Heart left ventricle (tissue), 16 donors: ENCODE measurements at places on chromosomes 7 and 10.

DNA sequence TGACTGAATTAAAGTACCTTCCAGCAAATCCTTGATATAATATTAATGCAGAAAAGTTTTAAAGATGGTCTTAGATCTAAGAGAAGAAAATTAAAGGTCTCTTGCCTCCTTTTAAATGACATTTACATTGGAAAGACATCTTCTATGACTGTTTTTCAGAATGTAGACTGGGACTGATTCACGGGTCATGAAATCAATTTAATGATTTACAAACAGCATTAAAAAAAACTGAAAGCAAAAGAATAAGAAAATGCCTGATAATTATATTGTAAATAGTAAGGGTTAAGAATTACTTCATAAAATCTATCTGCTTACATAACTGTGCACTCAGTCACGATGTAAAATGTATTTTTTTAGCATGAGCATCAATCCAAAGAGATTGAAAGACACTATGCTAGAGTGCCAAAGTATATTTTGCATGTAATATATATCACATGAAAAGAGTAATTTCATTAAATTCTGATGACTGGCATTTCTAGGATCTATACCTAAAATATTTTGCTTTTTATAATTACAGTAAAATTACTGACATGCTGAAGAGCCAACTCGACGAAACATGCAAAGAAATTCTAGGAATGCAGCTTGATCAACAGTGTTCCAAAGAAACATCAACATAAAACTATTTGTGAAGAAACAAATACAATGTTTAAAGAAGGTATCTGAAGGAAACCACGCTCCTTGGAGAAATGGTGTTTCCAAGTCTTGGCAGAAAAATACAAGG, 35.1 kb downstream of the RTKN2 start:
- no peak for DNase-seq

DNA sequence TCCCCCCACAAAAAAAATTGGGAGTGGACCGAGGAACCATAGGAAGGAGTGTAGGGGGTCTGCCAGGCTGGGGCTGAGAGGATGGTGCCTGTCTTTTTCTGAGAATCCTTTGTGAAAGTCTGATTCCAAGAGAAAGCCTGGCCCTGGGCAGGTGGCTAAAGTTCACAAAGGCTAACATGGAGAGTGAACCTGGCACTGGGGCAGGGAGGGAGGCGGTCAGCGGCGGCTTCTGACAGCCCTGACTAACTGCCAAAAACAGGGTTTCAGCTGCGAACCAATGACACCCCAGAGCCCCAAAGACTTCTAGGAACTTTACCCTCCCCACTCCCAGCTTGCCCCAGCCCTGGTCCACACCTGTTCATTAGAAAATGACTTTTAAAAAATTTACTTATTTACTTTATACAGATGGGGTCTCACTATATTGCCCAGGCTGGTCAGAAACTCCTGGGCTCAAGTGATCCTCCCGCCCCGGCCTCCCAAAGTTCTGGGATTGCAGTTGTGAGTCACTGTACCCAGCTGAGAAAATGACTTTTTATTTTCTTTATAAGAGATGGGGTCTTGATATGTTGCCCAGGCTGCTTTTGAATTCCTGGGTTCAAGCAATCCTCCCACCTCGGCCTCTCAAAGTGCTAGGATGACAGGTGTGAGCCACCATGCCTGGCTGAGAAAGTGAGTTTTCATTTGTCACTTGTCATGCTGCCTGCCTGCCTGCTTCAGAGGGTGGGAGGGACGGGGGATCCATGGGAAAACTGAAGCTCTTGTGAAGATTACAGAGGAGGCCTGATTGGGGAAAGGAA, 61.0 kb upstream of the DUSP5 start:
- no peak for DNase-seq

- no peak for DNase-seq
Observed at GRCh38 chr10:27998178-27998953, 513 bp downstream of the ODAD2 start.

DNA sequence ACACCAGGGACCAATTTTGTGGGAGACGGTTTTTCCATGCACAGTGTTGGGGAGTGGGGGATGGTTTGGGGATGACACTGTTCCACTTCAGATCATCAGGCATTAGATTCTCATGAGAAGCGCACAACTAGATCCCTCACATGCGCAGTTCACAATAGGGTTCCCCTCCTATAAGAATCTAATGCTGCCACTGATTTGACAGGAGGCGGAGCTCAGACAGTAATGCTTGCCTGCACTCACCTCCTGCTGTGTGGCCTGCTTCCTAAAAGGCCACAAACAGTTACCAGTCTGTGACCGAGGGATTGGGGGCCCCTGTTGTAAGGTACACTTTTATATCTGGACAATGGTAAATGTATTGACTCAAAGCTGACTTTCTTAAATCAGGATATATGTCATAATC, 45.6 kb upstream of the TRIL start:
- DNase-seq = no peak

GRCh38 chr7:55497521-55497920, 74.8 kb downstream of the VOPP1 start:
- DNase-seq = no peak

GRCh38 chr10:44382981-44383748, 1.7 kb downstream of the CXCL12 start:
- DNase-seq = no peak

DNA sequence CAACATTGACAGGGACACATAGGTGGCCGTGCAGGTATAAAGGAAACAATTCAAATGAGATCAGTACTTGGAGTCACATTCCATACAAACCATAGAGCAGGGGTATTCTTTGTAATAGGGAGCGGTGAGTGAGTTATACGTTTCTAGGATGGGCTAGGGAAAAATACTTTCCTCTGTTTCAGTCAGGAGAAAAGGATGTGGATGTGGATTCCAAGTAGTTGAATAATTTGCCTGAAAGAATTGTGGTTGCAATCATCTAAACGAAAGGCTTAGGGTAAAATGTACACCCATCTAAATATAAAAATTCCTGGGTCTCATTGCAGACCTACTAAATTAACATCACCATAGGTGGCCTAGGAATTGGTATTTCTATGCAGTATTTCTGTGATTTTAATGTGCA, 270.7 kb upstream of the IGFBP3 start:
- no peak for DNase-seq

DNA sequence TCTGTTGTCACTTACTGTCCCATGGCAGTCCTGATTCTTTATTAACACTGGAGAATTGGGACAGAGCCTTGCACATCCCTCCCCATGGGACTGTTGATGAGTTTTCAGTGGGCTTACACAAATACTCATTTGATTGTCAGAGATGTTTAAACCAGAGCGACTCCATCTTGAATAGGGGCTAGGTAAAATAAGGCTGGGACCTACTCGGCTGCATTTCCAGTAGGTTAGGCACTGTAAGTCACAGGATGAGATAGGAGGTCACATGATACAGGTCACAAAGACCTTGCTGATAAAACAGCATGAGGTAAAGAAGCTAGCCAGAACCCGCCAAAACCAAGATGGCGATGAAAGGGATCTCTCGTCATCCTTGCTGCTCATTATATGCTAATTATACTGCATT, 47.6 kb upstream of the JCAD start:
- no peak for DNase-seq

DNA sequence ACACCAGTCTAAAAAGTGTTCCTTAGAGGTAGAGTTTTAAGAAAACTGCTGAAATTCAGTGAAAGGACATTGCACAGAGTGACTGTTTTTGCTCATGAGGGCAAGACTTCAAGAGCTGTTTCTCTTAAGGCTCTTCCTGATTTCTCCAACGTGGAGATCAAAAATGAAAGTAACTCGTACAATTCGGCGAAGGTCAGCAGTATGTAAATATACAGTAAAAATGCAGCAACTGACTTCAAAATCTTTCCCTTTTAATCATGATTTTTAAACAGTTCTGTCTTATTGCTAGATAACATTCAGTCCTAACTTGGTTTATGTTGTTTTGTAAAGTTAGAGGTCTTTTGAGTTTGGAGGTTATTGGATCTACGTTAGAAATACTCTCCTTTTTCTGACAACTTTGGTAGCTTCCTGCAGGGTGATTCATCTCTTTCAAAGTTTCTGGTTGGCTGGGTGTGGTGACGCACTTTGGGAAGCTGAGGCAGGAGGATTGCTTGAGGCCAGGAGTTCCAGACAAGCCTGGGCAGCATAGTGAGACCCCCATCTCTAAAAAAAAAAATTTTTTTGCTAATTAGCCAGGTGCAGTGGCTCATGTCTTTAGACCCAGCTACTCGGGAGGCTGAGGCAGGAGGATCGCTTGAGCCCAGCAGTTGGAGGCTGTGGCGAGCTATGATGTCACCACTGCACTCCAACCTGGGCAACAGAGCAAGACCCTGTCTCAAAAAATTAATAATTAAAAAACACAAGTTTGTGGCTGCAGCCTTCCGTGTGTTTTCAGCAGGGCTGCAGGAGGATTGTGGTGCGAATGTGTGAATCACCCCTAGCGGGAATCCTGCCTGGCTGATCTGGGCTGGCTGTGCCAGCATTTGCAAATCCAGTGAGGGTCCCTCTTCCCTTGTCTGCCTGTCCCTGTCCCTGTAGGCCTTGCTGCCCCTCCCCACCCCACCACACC, 29.2 kb upstream of the AP5Z1 start:
- DNase-seq = no peak
